Inflammatory macrophage (primary cell): ENCODE measurements at places on chromosomes 2 and 18.

- DNase-seq, result no peak
These were observed 160.1 kb downstream of the DYSF start for GRCh38 chr2:71613403-71613952.

GRCh38 chr2:7020468-7020867 lies 103.3 kb downstream of the RNF144A start:
- no peak for DNase-seq

DNA sequence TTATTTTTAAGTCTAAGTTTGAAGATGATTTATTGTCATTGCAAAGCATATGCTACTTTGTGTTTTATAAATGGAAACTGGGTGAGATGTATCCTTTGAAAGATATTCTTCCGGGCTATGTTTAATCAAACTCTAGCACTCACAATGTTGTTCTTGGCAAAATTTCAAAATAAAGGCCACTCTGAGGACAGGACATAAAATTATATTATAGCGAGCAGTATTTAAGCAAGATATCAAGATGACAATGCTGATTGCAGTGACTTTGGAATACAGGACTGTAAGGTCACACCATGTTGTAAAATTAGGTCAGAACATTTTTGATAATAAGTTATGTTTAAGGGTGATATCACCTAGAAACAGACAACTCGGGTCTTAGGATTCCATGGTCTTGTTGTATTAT lies 14.2 kb downstream of the RPRM start:
- no peak for DNase-seq

DNA sequence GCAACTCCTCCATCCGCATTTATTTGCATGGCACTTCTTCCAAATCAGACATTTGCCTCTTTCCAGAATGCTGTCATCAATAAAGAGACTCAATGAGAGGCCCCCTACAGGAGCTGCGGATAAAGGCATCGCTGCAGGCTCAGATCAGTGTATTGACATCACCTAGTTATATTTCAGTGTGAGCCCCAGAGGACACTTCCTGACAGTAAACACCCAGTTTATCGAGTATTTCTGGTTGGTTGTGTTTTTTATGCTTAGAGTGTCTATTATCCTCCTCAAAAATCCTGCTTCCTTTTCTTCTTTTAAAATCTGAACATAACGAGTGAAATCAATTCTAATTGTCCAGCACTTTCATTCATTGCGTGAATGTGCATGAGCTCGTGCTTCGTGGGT lies 38.8 kb downstream of the NRP2 start:
- no peak for DNase-seq

GRCh38 chr18:77250501-77250925 lies 865 bp downstream of the GALR1 start:
- DNase-seq, result no peak

DNA sequence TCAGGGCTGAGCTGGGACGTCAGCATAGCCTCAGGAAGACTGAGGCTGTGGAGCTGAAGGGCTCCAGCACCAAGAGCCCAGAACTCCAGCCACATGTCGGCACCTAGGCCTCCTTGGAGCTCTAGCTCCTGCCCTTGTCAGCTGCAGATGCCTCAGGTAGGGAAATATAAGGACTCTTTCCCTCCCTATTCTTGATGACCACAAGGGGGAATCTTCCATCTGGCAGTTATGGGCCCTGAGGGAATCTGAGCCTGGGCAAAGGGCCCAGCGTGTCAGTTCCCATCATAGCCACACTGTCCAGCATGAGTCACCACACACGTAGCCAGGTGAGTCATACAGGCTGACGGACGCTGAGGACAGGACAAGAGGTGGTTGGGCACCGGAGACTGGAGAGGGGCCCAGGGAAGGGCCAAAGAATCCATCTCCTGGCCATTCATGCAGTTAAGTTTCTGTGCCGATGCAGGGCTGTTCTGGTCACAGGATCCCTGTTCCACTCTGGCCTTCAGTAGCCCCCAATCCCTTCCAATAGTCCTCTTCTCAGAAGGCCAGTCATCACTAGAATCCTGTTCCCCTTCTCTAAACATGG lies 1.8 kb downstream of the MPV17 start:
- peak; percentile 62 for DNase-seq

GRCh38 chr2:1709335-1709605 lies 35.0 kb downstream of the PXDN start:
- DNase-seq, result no peak

- DNase-seq, result no peak
These were observed 125.0 kb downstream of the CACNB4 start for GRCh38 chr2:151973901-151974199.

DNA sequence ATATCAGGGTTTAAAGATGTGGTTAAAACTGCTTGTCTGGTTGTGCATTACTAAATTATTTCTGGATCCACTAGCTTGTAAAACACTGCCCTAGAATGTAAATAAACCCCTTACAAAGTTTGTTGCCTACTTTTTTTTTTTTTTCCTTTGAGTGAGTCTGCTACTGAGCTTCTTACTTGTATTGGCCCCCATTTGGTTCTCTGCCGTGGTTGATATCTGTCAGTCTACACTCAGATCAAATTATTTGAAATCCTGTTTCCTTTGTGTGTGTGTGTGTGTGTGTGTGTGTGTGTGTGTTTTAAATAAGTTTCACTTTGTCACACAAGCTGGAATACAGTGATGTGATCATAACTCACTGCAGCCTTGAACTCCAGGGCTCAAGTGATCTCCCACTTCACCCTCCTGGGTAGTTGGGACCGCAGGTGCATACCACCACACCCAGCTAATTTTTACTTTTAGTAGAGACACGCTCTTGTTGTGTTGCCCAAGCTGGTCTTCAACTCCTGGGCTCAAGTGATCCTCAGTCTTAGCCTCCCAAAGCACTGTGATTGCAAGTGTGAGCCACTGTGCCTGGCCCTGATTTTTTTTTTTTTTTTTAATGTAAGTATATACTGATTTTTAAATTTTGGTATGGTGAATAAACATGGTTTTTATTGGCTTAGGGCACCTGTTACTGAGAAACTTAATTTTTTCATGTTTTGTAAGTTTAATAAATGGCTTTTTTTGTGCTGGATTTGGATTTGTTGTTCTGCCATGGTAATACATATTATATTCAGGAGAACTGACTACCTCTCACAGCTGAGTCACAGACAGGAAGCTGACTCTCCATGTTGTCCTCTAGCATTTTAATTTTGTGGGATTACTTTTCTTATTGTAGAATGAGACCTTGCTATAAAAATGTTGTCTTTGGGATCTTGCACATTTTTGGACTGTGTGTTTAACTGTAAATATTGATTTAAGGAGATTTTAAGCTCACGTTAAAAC lies 48.5 kb downstream of the MAP4K4 start:
- no peak for DNase-seq

GRCh38 chr2:47509250-47509649 lies 106.3 kb downstream of the MSH2 start:
- no peak for DNase-seq

- peak; percentile 37 for DNase-seq
These were observed 100.5 kb downstream of the CDC42EP3 start for GRCh38 chr2:37570773-37571586.

GRCh38 chr2:134312482-134312881 lies 58.6 kb downstream of the MGAT5 start:
- DNase-seq, result no peak

DNA sequence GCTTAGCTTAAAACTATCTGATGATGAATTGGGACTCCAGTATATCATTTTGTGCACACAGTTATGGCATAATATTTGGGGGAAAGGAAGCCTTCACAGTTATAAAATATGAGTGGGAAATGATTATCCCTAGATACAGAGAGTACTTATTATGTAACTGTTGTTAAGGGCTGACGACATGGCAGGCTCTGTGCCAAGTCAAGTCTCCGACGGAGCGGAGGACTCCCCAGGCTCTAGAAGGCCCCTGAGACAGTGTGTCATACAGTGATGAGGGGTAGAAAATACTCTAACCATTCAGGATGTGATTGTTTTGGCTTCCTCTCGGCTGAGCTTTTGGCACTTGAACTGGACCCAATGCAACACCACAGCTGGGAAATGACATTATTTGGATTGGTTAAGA lies 211.8 kb downstream of the SLC8A1 start:
- no peak for DNase-seq

DNA sequence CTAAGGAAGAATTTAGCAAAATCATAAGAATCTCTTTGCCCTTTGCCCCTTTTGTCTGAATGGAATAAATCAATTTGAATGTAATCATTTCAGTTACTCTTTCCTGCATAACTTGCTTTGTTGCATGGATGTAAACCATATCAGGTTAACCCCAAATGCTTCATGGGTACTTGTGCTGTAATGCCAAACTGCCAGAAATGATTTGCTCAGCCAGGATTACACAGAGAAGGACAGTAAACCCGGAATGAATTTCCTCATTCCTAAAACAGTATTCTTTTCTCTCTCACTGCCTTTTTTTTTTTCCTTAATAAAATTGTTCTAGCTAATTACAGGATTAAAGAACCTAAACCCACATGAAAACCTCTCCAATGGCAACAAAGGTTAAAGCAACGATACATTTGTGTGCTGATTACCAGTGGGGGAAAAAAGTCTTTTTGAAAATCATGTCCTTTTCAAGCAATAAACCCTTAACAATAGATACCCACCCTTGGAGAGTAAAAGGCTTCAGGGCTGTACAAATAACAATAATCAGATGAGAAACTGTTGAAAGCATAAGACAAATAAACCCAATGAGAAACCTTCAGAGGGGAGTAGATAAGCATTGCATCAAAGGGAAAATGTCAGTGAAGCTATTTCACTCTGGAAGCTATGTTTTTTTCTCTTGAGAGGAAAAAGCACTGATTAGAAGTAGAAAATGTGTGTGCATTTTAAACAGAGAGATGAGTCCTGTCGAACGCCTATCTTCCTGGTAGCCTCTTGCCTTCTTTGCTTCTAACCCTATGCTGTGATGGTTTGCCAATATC lies 275.3 kb downstream of the CDH2 start:
- no peak for DNase-seq

- no peak for DNase-seq
These were observed 123.1 kb downstream of the OSR1 start for GRCh38 chr2:19235308-19235707.

DNA sequence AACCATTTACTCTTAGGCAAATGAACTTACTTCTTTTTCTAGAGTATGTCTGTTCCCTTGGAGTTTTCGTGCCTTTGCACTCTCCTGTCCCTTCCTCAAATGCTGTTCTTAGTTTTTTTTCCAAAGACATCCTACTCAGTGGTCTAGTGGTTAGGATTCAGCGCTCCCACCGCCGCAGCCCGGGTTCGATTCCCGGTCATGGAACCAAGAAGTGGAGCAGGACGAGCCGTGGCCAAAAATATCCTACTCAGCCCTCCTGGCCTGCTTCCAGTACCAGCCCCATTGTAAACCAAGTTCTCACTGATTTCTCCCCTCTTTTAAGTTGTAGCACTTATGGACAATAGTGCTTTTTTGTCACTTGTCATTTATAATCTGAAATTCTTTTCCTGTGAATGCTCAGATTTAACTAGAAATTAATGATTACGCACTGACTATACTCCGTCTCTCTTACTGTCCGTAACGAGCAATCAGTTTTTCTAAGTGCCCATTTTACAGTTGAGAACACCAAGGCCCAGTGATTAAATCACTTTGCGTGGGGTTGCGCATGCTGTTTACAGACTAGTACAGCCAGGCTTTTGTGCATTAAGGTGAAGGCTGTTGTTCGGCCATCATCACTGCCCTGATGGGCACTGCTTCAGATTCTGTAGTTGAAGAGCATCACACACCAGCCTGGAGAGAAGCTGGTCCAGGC lies 17.9 kb downstream of the GREB1 start:
- DNase-seq, result no peak

GRCh38 chr18:79405781-79406575 lies 10.2 kb downstream of the NFATC1 start:
- peak; percentile 71 for DNase-seq

DNA sequence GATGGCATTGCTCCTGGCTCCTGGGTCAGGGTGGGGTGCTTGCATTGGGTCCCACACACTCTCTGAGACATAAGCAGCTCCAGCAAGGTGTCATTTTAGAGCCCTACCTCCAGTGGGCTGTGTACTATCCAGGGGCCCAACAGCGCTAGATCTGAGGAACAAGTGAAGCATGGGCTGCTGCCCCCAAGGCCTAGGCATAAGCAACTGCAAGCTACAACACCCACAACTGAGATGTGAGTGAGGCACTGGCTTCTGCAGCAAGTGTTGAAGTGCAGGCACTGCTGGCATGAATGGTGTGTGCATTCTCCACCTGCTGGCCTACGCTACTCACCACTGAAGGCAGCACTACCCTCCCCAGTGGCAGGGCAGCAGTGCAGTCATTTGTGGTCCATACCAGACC lies 81.0 kb upstream of the STK39 start:
- DNase-seq, result no peak

DNA sequence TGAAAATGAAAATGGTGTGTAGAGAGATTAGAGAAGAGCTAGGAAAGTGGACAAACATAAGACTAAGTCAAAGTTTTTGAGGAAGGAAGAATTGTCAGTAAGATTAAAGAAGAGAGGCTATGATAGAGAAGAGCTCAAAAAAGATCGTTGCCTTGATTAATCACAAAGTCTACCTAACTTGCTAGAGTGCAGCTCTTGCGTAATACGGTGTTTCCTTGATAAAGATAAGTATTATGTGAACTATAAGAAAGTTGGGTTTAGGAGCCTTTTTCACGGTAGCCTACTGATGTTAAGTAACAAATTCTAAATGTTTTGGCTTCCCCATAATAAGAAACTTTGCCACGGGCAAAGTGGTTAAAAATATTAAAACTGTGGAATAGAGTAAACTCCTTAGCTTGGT lies 226.4 kb upstream of the NRXN1 start:
- no peak for DNase-seq

GRCh38 chr2:5985536-5986385 lies 293.6 kb downstream of the SOX11 start:
- no peak for DNase-seq
